GM18507 (cell line): ENCODE measurements at places on chromosomes 5 and 9.
A peak's percentile ranks its signal among the peaks of the same experiment; 100 is the strongest.

DNA sequence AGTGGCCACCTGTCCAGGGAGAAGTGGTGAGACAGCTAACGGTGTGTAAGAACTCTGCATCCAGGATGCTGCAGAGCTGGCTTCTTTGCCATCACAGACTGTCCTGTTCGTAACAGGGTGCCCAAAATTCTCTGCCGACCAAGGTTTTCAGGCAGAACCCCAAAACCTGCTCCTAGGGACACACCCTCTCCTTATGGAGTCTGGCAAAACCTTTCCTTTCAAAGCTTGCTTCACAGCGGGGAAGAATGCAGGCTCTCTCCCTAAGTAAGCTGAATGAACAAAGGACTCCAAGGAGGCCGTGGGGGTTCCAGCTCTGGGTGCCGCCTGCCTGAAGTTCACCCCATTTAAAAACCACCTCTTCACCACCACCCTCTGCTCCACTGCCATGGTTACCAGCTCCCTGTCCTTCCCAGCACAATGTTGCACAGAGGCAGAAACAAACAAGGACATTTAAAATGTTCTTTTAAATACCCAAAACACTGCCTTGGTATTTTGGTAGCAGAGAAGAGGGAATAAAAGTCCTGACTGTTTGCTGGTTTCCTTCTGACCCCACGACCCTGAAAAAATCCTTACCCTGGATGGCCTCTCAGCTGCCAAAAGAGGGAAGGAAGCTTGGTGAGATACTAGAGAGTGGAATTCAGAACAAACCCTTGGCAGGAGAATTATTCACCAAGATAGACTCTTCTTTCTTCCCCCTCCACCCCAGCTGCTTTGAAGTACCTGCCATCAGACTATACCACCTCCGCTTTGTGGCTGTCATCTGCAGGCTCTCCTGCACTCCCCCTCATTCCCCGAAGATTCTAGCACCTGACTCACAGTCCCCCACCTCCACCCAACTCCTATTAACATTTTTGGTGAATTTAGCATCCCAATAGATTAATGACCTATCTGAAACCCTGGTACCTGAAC, 7.1 kb upstream of the KLF9 start:
- DNase-seq: no peak

- DNase-seq: no peak
These were observed 186.0 kb upstream of the KLF4 start for GRCh38 chr9:107675351-107676259.

DNA sequence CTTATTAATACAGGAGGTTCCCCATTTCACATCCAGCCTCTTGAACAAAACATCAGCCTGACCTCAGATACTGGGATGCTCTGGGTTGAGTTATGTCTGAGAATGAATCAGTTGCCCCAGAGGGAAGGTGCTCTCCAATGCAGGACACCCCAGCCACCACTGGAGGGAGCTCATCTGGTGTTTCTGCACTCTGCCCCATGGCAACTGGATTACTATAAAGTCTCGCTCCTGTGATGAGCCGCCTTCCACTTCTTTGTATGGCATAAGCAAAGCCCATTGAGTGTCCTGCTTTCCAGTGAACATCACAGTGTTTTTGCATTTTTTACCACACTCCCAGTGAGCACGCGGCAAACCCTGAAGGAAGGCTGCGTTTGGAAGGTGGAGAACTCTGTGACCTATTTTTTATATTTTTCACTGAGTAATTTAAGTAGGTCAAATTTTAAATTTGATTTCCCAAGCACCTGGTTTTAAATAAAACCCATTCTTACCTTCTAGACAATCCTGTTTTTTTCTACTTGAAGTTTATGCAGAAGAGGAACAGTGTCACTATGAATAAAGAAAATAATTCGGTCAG, 176.9 kb upstream of the WWC1 start:
- peak; percentile 14 for DNase-seq

DNA sequence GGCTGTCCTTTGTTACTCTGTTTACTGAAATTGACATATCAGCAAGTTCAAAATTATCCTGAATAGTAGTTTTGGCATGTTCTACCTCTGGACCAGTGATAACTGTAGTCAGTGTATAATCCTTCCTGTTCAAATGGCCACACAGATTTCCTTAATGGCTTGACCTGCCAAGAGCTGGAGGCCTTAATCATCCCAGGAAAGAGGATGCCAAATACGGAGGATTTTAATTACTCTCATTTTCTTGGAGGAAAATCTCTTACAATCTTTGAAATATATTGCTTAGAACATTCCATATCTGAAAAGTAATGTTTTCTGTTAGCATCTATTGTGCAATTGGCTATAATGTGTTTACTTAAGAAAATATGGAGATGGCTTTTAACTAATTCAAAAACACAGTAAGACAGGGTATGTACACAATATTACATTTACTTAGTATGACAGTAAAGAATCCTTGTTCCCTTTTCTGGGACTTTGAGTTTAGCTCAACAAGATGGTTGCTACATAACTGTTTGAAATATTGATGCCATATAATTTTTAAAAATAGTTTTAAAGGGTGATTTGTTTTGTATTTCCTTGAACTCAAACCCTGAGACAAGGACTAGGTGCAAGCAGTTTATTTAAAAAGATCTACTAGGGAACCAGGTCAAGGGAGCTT, 68.9 kb upstream of the SELENOP start:
- DNase-seq: no peak

- no peak for DNase-seq
These were observed 159.9 kb upstream of the RAI14 start for GRCh38 chr5:34496260-34496691.

- no peak for DNase-seq
These were observed 130.0 kb downstream of the ADAMTS16 start for GRCh38 chr5:5270161-5270560.

DNA sequence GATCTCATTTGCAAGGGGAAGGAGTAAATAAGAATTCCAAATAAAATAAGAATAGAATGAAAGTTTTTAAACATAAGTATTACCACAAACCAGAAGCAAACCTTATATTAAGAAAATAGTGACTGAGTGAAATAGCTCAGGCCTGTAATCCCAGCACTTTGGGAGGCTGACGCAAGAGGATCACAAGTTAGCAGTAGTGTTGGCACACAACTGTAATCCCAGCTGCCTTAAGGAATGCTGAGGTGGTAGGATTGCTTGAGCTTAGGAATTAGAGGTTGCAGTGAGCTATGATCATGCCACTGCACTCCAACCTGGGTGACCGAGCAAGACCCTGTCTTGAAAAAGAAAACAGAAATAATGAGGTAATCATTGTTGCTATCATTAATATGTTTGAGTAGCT, 47.0 kb downstream of the APC start:
- no peak for DNase-seq

DNA sequence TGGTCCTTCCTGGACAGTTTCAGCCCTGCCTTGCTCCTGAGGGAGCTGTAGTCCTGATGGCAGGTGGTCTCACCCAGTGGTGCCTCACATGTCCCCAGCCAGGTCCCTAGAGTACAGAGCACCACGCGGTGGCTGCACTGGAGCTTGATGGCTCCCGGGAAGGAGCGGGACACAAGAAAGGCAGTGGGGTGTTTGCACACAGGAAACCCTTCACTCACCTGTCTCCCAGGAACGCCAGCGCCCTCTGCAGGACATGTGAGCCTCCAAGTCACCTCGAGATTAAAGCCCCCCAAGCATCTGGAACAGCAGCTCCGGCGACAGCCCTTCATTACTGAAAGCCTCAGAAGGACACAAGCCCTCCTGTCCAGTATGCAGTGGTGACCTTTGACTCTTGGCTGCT, 19.9 kb upstream of the TMEM250 start:
- no peak for DNase-seq

GRCh38 chr5:78509145-78509865, 139.3 kb downstream of the LHFPL2 start:
- no peak for DNase-seq

DNA sequence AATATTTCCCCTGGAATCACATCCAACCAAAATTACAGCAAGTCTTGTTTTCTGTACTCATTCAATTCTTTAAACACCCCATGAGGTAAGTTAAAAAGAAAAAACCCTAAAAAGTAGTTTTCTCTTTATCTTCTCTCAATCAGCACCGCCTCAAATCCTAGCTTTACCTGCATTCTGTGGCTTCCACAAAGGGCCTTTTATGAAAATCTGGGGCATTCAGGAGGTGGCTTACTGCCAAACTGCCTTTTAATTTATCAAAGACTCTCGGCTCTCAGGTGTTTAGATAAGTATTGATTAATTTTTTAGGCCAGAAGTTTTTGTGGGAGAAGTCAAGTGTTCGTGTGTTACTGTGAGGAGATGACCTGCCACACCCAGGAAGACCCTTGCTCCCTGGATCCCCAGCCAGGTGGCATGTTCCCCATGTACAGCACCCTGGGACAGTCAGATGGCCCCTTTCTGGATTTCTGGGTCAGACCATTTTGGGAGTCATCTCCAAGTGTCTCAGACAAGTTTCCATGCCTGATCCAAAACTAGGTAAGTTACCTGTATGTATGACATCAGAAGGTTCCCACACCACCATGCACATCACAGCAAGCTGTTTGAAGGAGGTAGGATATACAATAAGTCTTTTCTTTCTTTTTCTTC, 6.2 kb upstream of the TMEM171 start:
- DNase-seq: no peak

- DNase-seq: no peak
These were observed 330.4 kb upstream of the KLF4 start for GRCh38 chr9:107819772-107820565.

- DNase-seq: no peak
These were observed 118.2 kb upstream of the RPS23 start for GRCh38 chr5:82396396-82396795.

- DNase-seq: peak; percentile 89
These were observed at the start of gene DNAJC18 for GRCh38 chr5:139439013-139439903. Gene DNAJC18 (minus strand): TSS chr5:139439525. CDS start chr5:139439445, 80 bp downstream.

DNA sequence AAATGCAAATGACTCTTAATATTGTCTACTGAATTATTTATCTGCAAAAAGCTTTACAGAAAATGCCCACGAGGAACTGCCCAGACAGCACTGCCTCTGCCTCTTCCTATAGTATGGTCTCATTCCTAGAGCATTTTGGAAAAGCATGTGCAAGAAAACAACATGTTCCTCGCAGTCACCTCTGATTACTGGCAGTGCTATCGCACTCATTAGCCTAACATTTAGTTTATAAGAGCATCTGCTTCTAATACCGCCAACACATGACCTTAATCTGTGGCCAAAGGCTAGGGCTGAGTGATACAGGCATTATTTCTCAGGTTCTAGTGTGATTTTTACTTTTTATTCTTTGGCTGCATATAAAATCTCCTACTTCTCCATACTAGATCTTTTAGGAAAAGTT, 259.2 kb downstream of the FBXL17 start:
- no peak for DNase-seq

GRCh38 chr9:91664663-91665062, 241.0 kb upstream of the NFIL3 start:
- no peak for DNase-seq

DNA sequence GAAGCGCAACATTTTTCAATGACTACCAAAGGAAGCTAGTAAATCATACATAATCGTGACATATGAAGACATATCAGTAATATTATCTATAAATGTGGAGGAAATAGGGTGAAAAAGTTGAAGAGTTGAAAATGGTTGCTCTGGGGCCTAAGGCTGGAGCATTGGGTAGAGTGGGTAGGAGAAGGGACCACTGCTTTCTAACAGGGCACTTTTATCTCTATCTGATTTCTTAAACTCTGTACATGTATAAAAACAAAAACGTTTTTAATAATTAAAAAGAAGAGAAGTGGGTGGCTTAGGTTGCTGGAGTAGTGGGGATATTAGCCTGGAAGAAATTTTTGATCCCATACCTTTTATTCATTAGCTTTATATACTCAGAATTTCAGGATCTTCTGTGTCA, 44.2 kb upstream of the ITGA1 start:
- DNase-seq: no peak

DNA sequence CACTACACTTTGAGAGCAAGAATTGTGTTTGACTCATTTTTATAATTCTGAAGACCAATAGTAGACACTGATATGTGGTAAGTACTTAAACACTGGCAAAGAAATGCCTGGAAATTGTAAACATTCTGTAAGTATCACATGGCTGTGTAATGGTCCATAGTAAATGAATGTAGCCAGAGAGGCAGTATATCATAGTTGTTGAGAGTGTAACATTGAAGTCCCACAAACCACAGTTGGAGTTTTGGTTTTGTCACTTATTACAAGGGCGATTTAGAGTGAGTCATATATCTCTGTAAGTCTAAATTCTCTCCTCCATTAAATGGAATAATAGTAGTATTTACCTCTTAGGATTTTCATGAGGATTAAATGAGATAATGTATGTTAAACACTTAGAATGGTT, 181.1 kb upstream of the MEF2C start:
- no peak for DNase-seq

DNA sequence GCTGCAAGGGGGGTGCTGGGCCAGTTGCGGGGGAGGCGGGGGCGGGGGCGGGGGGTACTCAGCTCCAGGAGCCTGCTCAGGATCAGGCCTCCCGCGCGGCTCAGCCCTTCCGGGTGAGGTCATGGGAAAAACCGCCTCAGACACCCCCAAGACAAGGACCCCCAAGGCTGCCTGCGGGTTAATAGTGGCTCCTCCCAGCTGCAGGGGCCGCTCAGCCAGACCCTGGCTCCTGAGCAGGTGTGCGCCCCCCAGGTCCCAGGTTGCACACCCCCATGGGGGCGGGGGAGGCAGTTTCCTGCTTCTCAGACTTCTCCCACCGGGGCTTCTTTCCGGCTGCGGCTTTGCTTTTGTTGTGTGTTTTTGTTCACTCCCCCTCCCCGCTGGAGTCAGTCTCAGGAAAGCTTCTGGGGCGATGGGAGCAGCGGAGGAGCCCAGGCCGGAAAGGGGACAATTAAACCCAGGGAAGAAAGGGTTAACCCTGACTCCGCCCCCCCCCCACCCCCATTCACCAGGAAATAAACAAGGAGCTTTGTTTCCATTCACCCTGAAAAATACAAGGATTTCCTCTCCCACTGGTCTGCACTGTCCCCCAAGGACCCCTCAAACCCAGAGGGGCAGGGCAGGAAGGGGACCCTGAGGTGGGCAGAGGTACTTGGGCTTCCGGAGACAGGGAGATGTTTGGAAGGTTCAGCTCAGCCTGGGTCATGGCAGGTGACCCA, 42.3 kb upstream of the NOTCH1 start:
- DNase-seq: no peak

DNA sequence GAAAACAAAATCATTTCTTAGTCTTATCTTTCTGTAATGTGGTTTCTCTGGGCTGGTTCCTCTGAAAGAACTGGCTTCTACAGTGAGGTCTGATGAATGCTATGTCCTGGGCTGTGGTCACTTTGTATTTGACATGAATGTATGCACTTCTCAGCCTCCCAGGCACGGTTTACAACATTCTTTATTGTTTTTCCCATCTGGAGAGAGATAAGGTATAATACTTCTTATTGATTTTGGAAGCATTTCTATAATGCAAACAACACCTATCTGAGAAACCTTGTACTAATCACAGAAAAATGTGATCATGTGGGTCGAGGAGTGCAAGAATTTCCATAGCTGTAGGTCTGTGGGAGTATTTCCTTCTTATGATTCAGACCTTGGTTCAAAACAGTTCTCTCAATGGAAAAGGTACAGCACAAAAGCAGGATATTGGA, 46.9 kb downstream of the ACTBL2 start:
- no peak for DNase-seq

- DNase-seq: no peak
These were observed 24.6 kb upstream of the GPR21 start for GRCh38 chr9:123008909-123009308.

GRCh38 chr5:92041206-92041605, 658.1 kb upstream of the ARRDC3 start:
- no peak for DNase-seq
